Calu3 (cell line): ENCODE measurements at places on chromosomes 1 and 21. TPM values are rescaled to one million over a fixed set of nuclear protein-coding genes. Genes with fewer than 3 reads are reported as not detected.
A peak's percentile ranks its signal among the peaks of the same experiment; 100 is the strongest.

The ARHGAP30 gene
- total RNA-seq: 1.7 and 2.9 TPM in 2 replicates

The C1QA gene
- not detected in 2 replicates for total RNA-seq

GRCh38 chr21:28344985-28345384, 647.7 kb downstream of the LTN1 start:
- H3K4me3 ChIP-seq: no peak overlapping the region
- DNase-seq: no peak
- H3K36me3 ChIP-seq: no peaks in the 10 kb centered on the region
- H3K27ac ChIP-seq: no peak overlapping the region
- no peaks in the 10 kb centered on the region for H3K4me1 ChIP-seq

DNA sequence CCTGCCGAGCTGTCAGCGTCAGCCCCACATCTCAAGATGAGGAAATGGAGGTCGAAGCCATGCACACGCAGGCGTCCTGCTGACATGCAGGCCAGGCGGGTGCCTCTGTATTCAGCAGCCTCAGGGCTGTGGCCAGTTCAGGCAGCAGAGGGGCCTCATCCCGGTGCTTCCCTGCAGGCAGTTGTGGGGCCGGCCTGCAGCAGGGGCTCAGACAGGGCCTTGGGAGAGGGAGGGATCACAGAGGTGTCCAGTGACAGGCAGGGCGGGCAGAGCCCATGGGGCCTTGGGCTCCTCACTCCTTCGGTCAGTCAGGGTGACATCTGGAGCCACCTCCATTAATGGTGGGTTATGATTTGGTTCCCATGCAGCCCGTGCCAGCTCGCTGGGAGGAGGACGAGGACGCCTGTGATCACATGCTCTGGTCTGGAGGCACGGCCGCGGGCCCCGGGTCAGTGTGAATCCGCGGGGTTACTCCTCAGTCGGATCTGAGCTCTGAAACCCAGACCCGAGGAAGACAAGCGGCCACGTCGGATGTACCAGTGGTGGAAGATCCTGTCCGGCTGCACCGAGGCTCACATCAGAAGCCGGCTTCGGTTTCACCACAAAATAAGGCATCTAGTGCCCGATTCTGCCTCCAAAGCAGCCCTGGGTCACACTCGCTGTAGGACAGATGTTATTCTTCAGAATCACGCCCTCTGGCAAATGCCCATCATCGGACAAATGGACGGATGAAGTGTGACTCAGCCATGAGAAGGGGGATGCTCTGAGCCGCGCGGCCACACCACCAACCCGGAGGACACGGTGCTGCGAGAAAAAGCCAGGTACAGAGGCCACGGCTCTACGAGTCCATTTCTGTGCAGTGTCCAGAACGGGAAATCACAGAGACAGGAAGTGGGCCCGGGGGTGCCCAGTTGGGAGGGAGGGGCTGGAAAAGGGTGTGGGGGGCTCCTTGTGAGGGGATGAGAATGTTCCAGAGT, 33.4 kb downstream of the KRTAP10-1 start:
- no peak overlapping the region for H3K4me3 ChIP-seq
- H3K27me3 ChIP-seq: peaks cover 19% of the 10 kb centered on the region
- H3K27ac ChIP-seq: no peak overlapping the region
- H3K4me1 ChIP-seq: no peaks in the 10 kb centered on the region
- DNase-seq: no peak

The MX2 gene
- 17.6 and 65.2 TPM in 2 replicates for total RNA-seq

GRCh38 chr1:11365744-11366387, 92.9 kb downstream of the UBIAD1 start:
- H3K27ac ChIP-seq: no peak overlapping the region
- H3K4me3 ChIP-seq: no peak overlapping the region
- H3K27me3 ChIP-seq: peaks cover 30% of the 10 kb centered on the region

DNA sequence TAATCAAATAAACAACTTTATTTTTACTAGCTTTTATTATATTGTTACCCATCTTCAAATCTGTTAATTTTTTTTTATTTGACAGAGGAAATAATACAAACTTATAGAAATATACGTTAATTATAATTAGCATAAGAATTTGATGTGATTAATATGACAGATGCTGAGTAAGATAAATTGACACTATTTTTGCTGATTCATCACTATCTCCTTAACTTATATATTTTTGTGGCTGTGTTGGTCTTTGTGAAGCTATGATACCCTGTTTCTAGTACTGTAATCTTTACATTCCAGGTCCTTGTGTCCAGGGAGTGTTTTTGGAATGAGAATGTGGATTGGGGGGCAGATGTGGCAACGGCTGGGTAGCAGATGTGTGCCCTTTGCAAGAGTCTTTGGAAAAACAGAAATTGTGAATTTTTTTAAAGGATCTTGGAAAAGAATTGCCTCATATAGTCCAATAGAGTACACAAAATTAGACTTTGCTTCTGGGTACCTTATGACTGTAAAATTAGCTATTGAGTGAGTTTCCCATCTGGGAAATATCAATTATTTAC, 102.6 kb downstream of the KCNK2 start:
- no peaks in the 10 kb centered on the region for H3K36me3 ChIP-seq
- peaks cover 13% of the 10 kb centered on the region for H3K4me1 ChIP-seq
- H3K4me3 ChIP-seq: no peak overlapping the region
- no peaks in the 10 kb centered on the region for H3K27me3 ChIP-seq
- no peak overlapping the region for H3K27ac ChIP-seq

DNA sequence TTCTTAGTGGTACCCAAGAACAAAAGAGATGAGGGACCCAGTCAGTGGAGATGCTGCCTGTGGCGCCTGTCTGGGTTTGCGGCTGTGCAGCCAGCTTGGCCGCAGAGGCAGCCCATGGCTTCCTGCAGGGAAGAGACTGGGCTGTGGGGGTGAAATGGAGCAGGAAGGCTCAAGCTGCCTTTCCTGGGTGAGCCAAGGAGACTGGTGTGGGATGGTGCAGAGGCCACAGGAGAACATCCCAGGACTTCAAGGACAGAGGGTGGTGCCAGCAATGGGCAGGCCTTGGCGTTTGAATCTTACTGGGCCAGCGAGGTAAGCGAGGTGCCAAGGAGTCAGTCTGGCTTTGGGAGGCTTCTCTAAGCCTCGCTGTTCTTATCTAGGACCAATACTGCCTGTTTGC, 26.4 kb downstream of the KCNA10 start:
- H3K27me3 ChIP-seq: peaks cover 5% of the 10 kb centered on the region
- no peak overlapping the region for H3K27ac ChIP-seq

GRCh38 chr21:27818847-27819246, 852.0 kb upstream of the ADAMTS5 start:
- H3K4me1 ChIP-seq: peaks cover 25% of the 10 kb centered on the region
- peak; percentile 34 for DNase-seq
- peaks cover 10% of the 10 kb centered on the region for H3K36me3 ChIP-seq
- H3K27me3 ChIP-seq: no peaks in the 10 kb centered on the region
- peak overlapping the region; percentile 38 for H3K4me3 ChIP-seq

The SLC50A1 gene
- total RNA-seq: 68.5 and 72.0 TPM in 2 replicates

GRCh38 chr1:75265792-75266191, 131.6 kb downstream of the LHX8 start:
- H3K4me3 ChIP-seq: no peak overlapping the region
- no peaks in the 10 kb centered on the region for H3K27me3 ChIP-seq
- no peaks in the 10 kb centered on the region for H3K36me3 ChIP-seq
- H3K27ac ChIP-seq: no peak overlapping the region

- H3K27ac ChIP-seq: no peak overlapping the region
- no peak for DNase-seq
- H3K27me3 ChIP-seq: no peaks in the 10 kb centered on the region
- no peaks in the 10 kb centered on the region for H3K36me3 ChIP-seq
- no peak overlapping the region for H3K4me3 ChIP-seq
Observed at GRCh38 chr1:168454211-168454815, 89.5 kb downstream of the XCL2 start.

GRCh38 chr1:196114193-196114592, 494.0 kb downstream of the KCNT2 start:
- no peak for DNase-seq
- H3K36me3 ChIP-seq: peaks cover 4% of the 10 kb centered on the region
- H3K27ac ChIP-seq: no peak overlapping the region
- no peaks in the 10 kb centered on the region for H3K4me1 ChIP-seq
- H3K4me3 ChIP-seq: no peak overlapping the region

The LMNA gene
- 499 and 514 TPM in 2 replicates for total RNA-seq

GRCh38 chr1:147560765-147561471, 19.6 kb downstream of the BCL9 start:
- H3K4me1 ChIP-seq: no peaks in the 10 kb centered on the region
- no peak for DNase-seq
- no peak overlapping the region for H3K4me3 ChIP-seq
- no peaks in the 10 kb centered on the region for H3K36me3 ChIP-seq
- no peak overlapping the region for H3K27ac ChIP-seq

The OR10J1 gene
- not detected in 2 replicates for total RNA-seq

The DCLRE1B gene
- total RNA-seq: 6.9 and 7.5 TPM in 2 replicates

DNA sequence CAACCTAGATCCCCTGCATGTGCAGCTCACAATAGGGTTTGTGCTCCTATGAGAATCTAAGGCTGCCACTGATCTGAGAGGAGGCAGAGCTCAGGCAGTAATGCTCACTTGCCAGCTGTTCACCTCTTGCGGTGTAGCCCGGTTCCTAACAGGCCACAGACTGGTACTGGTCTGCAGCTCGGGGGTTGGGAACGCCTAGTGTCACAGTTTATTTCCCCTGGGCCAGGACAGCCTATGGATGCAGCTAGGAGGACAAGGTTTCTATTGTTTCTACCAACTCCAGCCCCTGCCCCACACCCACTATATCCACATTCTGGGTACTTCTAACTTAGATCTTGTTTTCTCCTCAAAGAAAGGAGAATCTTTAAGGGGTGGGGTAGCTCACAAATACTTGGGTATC, 58.7 kb upstream of the PRRC2C start:
- no peak overlapping the region for H3K4me3 ChIP-seq
- peaks cover under 1% of the 10 kb centered on the region for H3K36me3 ChIP-seq
- peaks cover 14% of the 10 kb centered on the region for H3K4me1 ChIP-seq
- H3K27me3 ChIP-seq: no peaks in the 10 kb centered on the region
- H3K27ac ChIP-seq: no peak overlapping the region

DNA sequence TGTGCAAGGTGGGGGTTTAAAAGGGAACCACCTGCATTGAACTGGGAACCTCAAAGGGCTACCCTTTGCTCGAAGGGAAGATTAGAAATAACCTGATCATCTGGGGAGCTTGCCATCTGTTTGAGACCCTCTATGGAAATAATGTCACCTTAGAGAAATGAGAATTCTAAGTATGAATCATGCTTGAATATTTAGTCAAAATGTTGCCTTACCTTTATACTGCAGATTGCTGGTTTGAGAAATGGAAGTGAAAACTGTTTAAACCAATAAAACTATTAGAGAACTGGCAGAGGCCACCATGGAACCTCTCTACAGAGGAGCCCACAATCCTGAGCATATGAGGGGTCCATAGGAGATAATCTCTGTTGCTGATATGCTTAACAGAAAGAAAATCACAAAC, 131.2 kb upstream of the FAM78B start:
- H3K27ac ChIP-seq: no peak overlapping the region
- H3K4me3 ChIP-seq: no peak overlapping the region
- H3K4me1 ChIP-seq: no peaks in the 10 kb centered on the region
- DNase-seq: no peak

- no peaks in the 10 kb centered on the region for H3K4me1 ChIP-seq
- H3K27me3 ChIP-seq: no peaks in the 10 kb centered on the region
- no peaks in the 10 kb centered on the region for H3K36me3 ChIP-seq
Observed at GRCh38 chr1:52234708-52235107, 92.8 kb downstream of the ZFYVE9 start.

DNA sequence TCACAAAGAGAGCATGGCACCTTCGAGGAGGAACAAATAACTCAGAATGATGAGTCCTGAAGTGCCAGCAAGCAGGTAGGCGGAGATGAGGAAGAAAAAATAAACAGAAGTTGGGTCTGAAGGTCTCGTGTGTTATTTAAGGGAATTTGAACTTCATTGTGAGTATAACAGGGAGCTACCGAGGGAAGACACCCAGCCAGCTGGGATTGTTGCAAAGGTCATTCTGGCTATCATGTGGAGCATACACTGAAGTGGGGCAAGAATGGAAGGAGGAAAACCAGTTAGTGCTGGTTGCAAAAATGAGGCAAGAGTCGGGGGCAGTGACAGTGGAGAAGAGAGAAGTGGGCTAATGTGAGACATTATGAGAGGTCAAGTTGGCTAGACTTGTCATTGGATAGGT, 53.6 kb upstream of the RAP1A start:
- no peaks in the 10 kb centered on the region for H3K36me3 ChIP-seq
- no peak for DNase-seq
- H3K4me3 ChIP-seq: no peak overlapping the region
- no peaks in the 10 kb centered on the region for H3K4me1 ChIP-seq
- H3K27ac ChIP-seq: no peak overlapping the region

DNA sequence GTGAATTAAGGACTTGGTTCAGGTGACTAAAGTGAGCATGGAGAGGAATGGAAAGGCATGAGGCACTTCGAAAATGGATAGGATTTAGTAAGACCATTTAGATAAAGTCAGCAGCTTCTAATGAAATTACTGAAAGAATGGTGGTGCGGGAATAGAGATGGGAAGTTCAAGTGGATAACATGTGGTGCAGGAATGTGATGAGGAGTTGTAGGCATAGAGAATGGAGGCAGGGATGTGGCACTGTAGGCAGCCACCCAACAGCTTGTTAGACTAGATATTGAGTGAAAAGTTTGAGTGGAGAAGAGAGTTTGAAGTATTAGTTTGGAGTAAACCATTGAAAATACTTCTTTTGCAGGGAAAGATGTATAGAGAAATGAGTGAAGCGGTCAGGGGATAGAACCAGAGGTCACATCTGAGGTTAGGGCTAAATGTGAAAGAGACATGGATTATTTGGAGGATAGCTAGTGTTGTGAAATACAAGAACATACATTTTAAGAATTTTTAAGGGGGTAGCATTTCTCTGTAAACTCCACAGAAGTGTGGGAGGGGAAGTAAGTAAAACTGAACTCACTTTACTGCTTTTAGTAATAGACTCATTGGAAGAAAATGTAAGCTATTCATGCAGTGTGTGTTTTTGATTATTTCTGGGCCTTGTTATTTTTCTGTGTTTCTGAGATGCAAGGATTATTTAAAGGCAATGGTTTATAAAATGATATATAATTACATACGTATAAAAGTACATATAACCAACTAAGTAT, 46.2 kb downstream of the DYRK1A start:
- H3K4me3 ChIP-seq: no peak overlapping the region
- no peak for DNase-seq
- H3K36me3 ChIP-seq: no peaks in the 10 kb centered on the region
- H3K27ac ChIP-seq: no peak overlapping the region
- no peaks in the 10 kb centered on the region for H3K27me3 ChIP-seq

DNA sequence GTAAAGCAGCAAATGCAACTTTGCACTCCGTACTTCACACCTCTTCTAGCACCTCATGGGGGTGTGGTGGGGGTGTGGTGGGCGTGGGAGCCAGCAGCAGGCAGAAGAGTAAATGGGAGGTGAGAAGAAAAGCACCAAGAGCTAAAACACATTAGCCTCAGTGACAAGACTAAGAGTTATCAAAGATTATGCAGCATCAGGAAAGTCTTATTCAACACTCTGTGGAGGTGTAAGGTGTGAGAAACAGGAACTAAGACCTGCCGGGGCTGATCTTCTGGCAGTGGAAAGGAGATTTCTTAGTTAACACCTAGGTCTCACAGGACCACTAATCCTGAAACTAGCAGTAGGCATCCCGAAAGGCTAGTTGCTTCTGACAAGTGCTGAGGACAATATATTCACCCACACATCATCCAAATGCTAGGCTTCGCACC, 9.9 kb downstream of the TGFBR3 start:
- no peak overlapping the region for H3K4me3 ChIP-seq
- H3K4me1 ChIP-seq: peaks cover 41% of the 10 kb centered on the region
- H3K27ac ChIP-seq: no peak overlapping the region
- H3K27me3 ChIP-seq: no peaks in the 10 kb centered on the region
- no peak for DNase-seq

The ANKRD45 gene
- total RNA-seq: not detected in 2 replicates

- peaks cover 100% of the 10 kb centered on the region for H3K27me3 ChIP-seq
- no peak for DNase-seq
- H3K4me1 ChIP-seq: no peaks in the 10 kb centered on the region
- H3K36me3 ChIP-seq: no peaks in the 10 kb centered on the region
Observed at GRCh38 chr1:175504875-175505555, 238.4 kb downstream of the TNR start.
